T-helper 1 cell (primary cell): ENCODE measurements at places on chromosomes 4 and X.
A peak's percentile ranks its signal among the peaks of the same experiment; 100 is the strongest.

DNA sequence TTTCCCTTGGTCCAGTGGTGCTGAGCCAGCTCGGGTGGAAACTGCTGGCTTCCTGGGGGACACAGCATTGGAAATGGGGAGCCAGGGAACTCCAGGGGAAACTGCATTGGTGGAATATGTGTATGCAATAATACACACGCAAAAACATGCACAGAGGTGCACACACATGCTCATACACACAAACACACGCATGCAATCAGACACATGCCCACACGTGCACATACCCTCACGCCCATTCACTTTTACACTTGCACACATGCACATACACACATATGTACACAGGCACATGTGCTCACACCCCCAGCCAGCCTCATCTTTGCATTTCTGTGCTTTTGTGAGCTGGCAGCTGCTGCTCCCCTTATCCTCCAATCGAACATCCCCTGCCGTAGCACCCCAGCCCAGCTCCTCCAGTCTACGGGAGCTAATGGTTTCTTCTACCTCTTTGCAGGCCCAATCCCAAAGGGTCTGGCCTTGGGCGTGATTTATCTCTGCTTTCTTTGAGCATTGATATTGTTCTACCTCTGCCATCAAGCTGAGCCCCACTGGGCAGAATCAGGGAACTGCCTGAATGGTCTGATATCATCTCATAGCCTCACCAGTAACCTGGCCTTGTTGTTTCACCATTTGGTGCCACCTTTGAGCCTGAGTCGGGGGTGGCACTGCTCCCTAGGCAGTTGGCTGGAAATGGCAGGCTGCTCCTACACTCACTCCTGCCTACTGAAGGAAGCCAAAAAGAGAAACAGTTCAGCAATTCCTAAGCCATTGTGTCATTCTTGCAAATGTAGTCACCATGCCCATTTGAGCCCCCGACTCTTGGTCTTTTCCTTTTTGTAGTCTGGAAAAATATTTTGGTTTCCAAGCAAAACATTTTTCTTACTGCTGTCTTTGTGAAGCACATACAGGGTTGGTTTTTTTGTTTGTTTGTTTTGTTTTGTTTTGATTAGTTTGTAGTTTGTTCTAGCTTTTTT lies 104.4 kb upstream of the MAMLD1 start:
- DNase-seq, result no peak

GRCh38 chr4:42281324-42282020 lies 115.8 kb upstream of the SHISA3 start:
- DNase-seq, result no peak

DNA sequence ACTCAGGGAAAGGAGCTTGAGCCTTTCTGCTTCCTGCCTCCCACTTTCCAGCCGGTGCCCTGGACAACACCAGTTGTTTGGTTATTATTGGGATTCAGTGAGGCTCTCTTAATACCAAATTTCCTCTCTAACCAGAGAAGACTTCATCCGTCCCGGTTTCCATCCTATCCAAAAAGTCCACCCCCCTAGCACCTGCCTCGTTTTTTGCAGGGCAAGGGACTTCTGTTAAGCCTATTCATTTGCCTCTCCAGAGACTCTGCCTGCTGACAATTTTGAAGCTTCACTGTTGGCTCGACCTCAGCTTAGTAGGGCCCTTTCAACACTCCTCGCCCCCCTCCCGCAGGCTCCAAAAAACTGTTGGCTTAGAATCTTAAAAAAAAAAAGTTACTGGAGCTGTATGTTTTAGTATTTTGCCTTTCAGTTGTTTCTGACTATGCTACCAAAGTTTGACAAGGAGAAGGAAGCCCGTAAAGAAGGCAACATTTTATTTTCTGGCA lies 779 bp upstream of the PRSS12 start:
- DNase-seq, result no peak

GRCh38 chr4:172726001-172726423 lies 442.6 kb upstream of the GALNT7 start:
- no peak for DNase-seq

DNA sequence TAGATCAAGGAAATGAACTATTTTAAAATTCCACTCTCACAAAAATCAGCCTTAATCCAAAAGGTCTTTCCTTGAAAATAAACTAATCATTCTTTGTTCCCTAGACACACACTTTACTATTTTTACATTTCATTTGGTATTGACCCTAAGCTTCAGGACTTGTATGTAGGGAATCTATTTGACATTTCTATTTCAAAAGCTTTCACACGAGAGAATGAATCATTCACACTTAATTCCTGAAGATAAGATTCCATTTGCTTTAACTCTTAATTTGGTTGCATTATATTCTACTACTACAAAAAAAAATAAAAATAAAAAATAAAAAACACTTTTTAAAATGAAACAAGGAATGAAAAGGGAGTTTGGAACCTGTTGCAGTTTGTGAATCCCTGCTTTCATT lies 43.7 kb downstream of the EDNRA start:
- DNase-seq, result no peak

DNA sequence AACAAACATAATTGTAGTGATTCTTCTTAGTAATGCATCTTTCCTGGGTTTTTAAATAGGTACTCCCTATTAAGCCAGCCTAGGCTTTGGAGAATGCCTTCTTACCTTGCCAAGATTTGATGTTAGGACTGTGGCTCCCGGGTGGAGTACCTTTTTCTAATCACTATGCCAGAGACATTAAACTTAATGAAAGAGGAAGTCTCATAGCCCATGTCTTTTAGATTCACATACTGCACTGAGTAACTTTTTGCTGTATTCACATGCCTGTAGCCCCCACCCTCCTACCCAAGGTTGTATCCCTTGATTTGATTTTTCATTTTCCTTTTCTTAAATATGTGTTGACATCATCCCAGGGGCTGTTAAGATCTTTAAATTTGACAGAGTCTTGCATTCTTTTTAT lies 104.2 kb upstream of the TLR2 start:
- no peak for DNase-seq

DNA sequence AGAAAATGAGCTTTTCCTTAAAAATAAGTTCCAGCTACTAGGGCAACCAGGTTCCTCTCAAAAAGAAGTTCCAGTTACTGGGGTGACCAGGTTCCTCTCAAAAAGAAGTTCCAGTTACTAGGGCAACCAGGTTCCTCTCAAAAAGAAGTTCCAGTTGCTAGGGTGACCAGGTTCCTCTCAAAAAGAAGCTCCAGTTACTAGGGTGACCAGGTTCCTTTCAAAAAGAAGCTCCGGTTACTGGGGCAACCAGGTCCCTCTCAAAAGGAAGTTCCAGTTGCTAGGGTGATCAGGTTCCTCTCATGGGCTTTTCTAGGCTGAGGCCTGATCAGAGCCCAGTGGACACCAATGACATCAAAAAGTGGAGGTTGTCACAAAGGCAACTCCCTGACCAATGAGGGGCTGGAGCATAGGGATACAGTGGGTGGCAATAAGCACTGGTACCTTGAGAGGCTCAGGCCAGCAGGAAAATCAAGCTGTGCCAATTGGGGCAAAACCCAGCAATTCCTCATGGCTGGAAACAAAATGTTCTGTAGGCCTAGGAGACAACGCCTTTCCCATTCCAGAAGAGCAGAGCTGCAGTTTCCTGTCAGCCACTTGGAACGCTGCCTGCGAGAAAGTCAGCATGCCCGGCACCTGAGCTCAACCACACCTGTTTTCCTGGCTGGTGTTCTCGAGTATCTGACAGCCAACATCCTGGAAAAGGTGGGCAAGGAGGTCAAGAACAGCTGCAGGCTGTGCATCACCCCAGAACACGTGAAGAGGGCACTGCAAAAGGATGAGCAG lies 12.3 kb upstream of the SYTL5 start:
- no peak for DNase-seq

DNA sequence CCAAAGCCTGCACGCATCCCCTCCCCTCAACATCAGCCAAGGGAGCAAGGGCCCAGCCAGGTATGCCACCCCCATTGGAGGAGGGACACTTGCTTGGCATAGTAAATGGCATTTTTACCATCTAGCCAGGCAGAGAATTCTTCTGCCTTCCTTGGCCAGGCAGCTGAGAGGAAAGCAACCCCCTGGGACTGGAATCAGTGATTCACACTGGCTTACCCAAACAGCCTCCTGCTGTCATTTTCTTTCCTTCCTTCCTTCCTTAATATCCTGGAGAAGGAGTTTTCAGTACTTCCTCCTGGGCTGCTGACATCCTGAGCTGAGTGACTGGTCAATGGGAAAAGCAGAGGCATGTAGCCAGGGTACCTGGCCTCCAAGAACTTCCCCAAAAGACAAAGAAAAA lies 28.6 kb upstream of the KIAA1210 start:
- DNase-seq, result no peak

DNA sequence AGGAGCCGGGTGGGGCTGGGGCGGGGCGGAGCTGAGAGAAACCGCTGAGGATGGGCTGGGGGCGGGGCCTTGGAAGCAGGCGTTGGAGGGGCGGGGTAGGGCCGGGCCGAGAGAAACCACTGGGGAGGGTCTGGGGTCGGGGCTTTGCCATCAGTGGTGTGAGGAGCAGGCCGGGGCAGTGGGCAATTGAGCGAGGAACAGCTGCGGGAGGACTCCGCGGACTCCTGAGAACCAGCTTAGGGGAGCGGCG lies 1.3 kb upstream of the EOLA2 start:
- DNase-seq, result no peak

DNA sequence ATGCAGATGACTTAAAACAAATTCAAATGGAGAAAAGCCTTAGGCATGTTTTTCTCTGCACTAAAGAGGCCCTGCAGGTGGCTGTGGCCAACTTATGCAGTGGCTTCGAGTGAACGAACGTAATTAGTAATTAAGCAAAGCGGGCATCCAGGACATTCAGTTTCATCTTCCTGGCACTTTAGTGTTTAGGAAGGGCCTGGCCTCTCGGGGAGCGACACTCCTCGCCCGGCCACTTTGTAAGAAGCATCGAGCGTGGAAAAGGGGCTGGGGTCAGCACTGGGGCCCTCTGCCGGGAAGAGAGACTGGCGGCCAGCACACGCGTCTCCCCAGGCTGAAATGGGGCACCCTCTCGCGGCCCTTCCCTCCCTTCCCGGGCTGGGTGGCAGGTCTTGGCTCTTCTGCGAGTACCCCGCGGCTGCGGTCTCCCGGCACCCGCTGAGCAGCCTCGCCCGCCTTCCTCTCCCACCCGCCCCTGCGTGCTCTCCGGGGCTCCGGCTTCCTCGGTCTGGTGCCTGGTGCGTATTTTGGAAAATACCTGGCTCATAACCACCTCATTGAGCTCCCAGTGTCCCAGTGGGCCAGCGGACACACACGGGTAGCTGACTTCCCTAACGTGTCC lies 677 bp upstream of the CYP4V2 start:
- peak; percentile 45 for DNase-seq
